ENCODE measurements at places on chromosomes 1 and 21.
A peak's percentile ranks its signal among the peaks of the same experiment; 100 is the strongest.

GRCh38 chr1:85396194-85396593, 68.8 kb downstream of the DDAH1 start:
- no peak for DNase-seq

DNA sequence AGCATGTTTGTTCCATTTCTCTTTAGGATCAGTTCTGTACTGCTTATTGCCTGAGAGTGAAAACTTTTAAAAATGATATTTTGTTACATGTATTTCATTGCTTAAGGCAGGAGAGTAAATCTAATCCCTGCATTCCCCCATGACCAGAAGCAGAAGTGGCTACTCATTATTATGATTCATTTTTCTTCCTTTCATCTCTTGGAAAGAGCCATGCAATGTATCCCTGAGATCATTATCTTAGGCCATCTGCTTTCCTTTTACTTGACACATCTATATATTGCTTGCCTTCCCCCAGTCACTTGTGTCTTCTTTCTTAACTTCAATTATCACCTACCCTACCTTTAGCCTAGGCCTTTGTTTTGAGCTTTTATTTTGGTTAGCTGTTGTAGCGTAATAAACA, 430.4 kb upstream of the CHRM3 start:
- DNase-seq, result no peak

- DNase-seq, result no peak
These were observed 85.6 kb upstream of the BRINP3 start for GRCh38 chr1:190563230-190563629.

DNA sequence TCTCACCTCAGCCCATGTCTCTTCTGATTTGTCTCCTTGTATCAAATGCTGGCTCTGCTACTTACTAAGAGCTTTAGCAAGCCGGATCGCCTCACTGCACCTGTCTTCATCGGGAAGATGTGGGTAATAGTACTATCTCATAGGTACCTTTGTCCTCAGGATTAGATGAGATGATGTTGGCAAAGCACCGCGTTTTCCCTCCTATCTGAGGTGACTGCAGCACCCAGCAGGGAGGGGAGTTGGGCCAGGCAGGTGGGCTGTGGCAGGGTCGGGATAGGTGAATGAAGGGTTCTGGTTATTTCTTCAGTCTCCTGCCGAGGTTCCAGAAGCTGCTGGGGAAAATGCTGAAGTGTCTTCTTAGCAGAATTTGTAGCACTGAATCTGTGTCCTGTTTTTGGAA, 5.2 kb downstream of the OPRD1 start:
- no peak for DNase-seq

- peak; percentile 7 for DNase-seq
These were observed 62.3 kb downstream of the ZNF644 start for GRCh38 chr1:90959352-90960206.

- no peak for DNase-seq
These were observed 121.1 kb upstream of the CAMK1G start for GRCh38 chr1:209462433-209462832.

- DNase-seq, result no peak
These were observed 18.9 kb upstream of the RGS7 start for GRCh38 chr1:241375886-241376285.

DNA sequence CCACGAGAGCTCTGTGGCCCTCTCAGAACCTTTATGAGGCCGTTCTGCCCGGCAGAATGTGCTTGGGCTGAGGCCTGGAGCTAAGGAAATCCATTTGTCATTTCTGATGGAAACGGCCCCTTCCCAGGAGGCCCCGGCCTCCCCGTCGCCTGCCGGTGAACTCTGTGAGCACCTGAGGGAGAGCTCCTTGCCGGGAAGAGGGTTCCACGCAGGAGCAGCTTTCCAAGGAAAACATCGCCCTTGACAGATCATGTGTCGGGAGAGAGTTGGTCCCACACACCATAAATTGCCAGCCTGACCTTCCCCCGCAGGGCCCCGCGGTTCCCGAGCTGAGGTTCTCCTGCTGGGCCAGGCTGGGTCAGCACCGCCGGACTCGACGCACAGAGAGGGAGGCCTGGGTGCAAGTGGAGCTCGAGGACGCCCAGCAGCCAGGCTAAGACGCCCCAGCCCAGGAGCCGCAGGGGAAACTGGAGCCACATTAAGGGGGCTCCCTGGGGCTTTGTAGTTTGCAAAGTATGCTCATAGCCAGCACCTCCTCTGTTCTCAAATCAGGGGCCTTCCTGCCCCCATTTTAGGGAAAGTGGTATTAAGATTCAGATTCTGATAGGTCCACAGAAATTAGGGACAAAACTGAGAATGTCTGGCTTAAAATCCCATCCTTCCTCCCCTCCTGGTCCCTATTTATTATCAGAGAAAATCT, 239.5 kb downstream of the FOXD2 start:
- no peak for DNase-seq

GRCh38 chr1:30847358-30847972, 61.1 kb downstream of the SDC3 start:
- no peak for DNase-seq

GRCh38 chr21:28615276-28615675, 377.4 kb downstream of the LTN1 start:
- DNase-seq, result no peak

GRCh38 chr21:31665397-31665796, 5.9 kb downstream of the SOD1 start:
- DNase-seq, result no peak

DNA sequence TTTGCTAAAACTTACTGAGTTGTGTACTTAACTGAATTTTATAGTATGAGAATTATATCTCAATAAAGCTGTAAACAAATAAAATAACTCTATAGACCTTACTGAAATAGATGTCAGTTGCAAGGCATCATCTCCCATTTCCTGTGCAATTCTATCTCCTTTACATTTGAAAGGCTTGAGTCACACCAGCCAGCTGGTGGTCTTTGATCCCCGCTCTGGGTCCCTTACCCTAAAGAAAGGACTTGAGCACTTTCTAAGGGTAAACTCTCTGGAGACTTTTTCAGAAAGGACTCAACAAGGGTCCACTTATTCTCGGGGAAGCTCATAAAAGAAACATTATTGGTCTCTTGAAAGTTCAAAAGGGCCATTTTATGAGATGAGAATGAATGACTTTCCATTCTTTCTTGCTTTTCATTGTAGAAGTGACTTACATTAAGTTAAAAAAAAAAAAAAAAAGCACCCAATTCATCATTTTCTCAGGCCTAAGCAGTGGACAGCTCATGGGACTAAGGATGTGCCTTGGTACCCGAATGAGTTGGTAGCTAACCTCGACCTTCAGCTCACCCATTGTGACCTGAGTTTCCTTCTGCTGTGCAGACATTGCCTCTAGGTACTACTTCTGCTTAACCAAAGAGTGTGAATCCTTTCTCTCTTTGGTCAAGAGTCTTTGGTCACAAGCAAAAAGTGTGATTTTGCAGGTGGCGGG, 147.0 kb upstream of the COA6 start:
- DNase-seq, result no peak

DNA sequence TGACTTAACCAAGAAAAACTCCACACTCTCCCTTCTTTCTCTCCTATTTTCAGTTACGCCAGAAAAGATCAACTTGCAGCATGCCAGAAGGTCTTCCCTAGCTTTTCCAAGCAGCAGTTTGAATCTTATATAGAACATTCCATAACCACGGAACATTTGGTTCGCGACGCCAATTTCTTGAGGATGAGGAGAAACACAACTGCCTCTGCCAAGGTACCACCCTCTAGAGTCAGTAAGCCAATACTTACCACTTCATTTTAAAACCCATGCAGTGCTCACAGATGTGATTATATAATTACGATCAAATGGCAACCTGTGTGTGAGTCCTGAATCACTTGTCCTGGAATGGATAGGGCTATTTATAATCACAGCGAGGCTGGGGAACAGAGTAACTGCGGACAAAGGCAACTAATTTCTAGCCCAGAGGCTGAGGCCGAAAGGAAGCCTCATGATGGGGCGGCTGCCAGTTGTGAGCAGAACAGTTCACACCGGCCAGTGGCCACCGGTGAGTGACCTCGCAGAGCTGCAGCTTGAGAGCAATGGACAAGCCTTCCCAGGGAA, 43.2 kb upstream of the BACE2 start:
- no peak for DNase-seq

GRCh38 chr21:38712071-38712470, 93.7 kb upstream of the ETS2 start:
- DNase-seq, result peak; percentile 80

GRCh38 chr21:45994086-45994661, 12.6 kb downstream of the COL6A1 start:
- DNase-seq, result no peak

GRCh38 chr1:16153096-16153998, 2.5 kb downstream of the EPHA2 start:
- DNase-seq, result no peak

- peak; percentile 51 for DNase-seq
These were observed 2.8 kb downstream of the CFHR4 start for GRCh38 chr1:196890668-196891067.

- peak; percentile 38 for DNase-seq
These were observed 21.3 kb downstream of the OVAAL start for GRCh38 chr1:180579961-180580611.

DNA sequence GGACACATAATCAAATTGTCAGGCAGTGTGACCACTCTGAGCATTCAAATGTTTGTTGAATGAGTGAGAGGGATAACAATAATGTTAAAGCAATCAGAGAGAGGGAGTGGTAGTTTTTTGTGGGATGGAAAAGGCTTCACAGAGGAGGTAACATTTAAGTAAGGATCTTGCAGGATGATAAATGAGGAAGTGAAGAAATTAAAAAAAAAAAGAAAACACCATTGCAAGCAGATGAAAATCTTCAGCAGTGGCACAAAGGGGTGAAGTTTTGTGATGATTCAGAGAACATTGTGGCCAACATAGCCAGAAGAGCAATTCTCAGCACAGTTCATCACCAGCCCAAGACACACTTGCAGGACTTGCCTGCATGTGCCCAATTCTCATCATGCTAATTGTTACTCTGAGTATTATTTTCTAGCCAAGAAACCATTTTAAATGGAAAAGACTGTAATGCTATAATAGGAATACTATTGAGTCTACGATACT, 35.0 kb downstream of the OVGP1 start:
- DNase-seq, result no peak

DNA sequence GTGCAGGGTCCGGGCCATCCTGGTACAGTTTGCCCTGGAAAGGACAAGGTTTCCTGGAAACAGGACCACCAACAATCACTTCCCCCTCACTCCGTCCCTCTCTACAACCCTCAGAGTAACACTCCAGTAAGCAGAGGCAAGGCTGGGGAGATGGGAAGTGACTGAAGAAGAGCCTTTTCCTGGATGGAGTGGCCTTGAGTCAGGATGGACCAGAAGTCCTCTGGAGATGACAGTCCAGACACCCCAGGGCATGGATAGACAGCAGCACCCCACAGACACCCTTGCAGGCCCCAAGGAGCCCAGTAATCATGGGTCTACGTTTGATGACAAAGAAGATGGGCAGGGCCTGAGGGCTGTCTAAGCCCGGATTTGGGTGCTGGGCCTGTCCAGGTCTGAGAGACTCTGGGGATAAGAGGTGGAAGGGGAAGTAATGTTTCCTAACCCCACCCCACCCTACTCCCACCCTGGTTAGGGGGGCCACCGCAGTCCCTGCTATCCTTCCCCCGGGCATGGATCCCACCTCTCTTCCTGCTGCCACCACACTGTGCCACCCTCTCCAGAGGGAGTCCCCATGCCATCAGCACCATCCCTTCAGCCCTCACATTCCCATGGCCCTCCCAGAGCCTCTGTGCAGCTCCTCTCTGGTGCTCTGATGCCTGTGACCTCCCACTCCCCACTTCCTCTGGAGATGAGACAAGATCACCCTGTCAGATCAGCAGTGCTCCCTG, 7.2 kb upstream of the S100A8 start:
- DNase-seq, result no peak

- no peak for DNase-seq
These were observed 91.9 kb downstream of the PLD5 start for GRCh38 chr1:242432491-242433095.

GRCh38 chr1:1620433-1621139, 5.3 kb downstream of the MIB2 start:
- no peak for DNase-seq

GRCh38 chr21:33317145-33317544, 7.6 kb upstream of the IFNAR1 start:
- no peak for DNase-seq

GRCh38 chr1:19407494-19408096, 77.7 kb downstream of the CAPZB start:
- DNase-seq, result no peak

GRCh38 chr1:217253985-217254384, 376.9 kb downstream of the GPATCH2 start:
- no peak for DNase-seq

DNA sequence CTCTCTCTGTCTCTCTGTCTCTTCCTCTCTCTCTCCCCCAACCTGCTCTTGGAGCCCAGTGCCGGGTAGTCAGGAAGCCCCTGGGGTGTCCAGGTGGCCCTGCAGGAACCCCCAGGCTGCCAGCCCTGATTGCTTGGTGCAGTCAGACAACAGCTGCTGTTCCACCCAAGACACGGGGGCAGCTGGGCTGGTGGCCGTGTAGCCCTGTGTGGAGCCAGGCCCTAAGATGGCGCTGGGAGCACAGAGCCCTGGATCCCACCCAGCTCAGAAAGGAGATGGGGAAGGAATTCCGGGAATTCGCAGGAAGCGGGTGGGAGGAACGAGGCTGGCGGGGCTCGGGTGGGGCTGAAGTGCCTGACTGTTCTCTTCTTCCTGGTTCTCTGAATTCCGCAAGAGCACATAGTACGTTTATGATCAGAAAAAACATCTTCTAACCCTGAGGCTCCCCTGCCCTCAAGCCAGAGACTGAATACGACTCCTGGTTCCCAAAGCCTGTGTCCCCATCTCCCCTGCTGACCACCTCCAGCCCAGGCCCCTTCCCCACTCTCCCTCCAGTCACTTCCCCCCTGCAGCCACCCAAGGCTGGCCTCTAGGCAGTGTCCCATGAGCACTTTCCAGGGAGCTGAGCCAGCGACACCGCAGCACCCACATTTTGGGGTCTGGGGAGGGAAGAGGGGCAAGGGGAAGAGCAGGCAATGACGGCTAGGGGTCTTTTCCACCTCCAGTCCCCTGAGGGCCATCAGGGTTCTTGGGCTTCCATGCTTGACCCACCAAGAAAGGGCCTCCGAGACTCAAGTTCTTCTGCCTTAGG, 55.0 kb downstream of the WNT9A start:
- no peak for DNase-seq

- DNase-seq, result no peak
These were observed 192.9 kb upstream of the PTGFR start for GRCh38 chr1:78297836-78298235.

DNA sequence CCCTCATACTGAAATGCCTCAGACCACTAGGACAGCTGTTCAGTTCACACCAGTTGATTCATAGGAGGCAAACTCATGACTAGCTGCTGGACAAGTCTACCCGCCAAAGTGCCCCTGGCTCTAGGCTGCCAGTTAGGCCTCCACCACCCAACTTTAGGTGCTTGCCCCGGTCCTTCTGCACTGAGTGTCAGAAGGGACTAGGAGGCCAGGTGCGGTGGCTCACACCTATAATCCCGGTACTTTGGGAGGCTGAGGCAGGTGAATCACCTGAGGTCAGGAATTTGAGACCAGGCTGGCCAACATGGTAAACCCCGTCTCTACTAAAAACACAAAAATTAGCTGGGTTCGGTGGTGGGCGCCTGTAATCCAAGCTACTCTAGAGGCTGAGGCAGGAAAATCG, 18.9 kb downstream of the LY9 start:
- DNase-seq, result no peak
